ENCODE measurements at places on chromosomes 3 and 15. TPM values are rescaled to one million over a fixed set of nuclear protein-coding genes. Genes with fewer than 3 reads are reported as not detected.

ATP1B3 gene
- total RNA-seq, result 243 TPM

DNA sequence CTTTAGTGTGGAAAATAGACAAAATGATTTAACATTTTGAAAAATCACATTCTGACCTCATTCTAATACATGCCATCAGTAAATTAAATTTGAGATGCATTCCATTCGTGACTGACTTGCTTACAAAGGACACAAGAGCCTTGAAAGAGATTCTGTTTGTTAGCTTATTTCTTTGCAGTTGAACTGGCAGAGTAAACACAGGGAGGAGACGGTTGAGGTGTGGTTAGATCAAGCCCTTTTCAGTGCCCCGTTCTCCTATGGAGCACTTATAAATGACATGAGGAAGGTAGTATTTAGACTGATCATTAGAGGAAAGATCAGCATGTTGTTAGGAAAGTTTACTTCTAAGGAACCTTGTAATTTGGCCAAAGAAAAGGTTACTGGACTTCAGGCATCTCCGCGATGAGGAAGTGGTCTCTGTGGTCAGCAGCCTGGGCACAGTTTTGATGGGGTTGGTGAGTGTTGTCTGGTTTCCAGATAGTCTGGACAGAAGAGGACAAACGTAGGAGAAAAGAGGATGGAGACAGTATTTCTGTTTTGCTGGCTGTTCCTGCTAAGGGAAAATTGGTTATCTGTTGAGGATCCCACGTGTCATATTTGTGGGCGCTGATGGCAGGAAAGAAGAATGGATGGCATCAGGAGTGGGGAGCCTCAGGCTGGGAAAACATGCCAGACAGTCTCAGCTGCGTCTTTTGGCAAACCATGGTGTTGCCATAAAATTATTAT lies 328.9 kb upstream of the TBL1XR1 start:
- H3K27ac ChIP-seq, result no peak overlapping the region
- no peak for DNase-seq
- H3K4me3 ChIP-seq, result no peak overlapping the region
- H3K36me3 ChIP-seq, result no peaks in the 10 kb centered on the region

DNA sequence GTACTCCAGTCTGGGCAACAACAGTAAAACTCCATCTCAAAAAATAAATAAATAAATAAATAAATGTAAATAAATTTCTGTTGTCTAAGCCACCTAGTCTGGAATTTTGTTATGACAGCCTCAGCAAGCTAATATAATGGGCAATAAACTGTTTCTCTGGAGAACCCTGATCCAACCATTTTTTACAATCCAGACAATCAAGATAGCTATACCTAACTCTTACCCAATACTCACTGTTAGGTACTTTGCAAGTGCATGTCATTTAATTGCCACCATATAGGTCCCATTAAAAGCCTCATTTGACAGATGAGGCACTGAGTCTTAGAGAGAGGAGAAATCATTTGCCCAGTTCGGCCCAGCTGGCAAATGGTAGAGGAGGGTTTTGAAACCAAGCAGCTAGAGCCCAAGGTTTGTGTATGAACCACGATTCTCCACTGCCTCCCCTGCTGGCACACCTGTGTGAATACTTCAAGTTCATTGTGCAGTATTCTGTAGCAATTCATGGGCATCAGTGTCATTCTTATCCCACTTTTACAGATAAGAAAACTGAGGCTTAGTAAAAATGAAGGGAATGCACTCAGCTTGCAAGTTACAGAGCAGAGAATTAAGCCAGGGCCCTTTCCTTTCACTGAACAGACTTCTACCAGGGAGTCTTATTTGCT lies 107.0 kb upstream of the UBE2E1 start:
- H3K4me3 ChIP-seq, result no peak overlapping the region
- H3K4me1 ChIP-seq, result no peaks in the 10 kb centered on the region
- DNase-seq, result no peak
- H3K27me3 ChIP-seq, result no peaks in the 10 kb centered on the region
- no peaks in the 10 kb centered on the region for H3K36me3 ChIP-seq
- H3K27ac ChIP-seq, result no peak overlapping the region

FOXL2NB gene
- not detected for total RNA-seq

GRCh38 chr15:82900511-82901060 lies 51.9 kb downstream of the HOMER2 start:
- no peaks in the 10 kb centered on the region for H3K4me1 ChIP-seq
- no peaks in the 10 kb centered on the region for H3K36me3 ChIP-seq
- H3K27me3 ChIP-seq, result no peaks in the 10 kb centered on the region
- no peak for DNase-seq
- no peak overlapping the region for H3K4me3 ChIP-seq

AVEN gene
- total RNA-seq, result 11.9 TPM

ERICH6 gene
- not detected for total RNA-seq

- no peak overlapping the region for H3K4me3 ChIP-seq
- no peak overlapping the region for H3K27ac ChIP-seq
- H3K27me3 ChIP-seq, result no peaks in the 10 kb centered on the region
- H3K4me1 ChIP-seq, result peaks cover 16% of the 10 kb centered on the region
These were observed 57.4 kb downstream of the ABTB1 start for GRCh38 chr3:127730171-127730570.

SLC28A2 gene
- 62.6 TPM for total RNA-seq

VGLL3 gene
- 4.3 TPM for total RNA-seq

GRCh38 chr3:186235554-186235953 lies 126.5 kb downstream of the DGKG start:
- H3K27me3 ChIP-seq, result no peaks in the 10 kb centered on the region
- no peak overlapping the region for H3K27ac ChIP-seq
- H3K4me1 ChIP-seq, result no peaks in the 10 kb centered on the region
- DNase-seq, result no peak
- no peak overlapping the region for H3K4me3 ChIP-seq

GRCh38 chr3:140724856-140725812 lies 47.3 kb downstream of the TRIM42 start:
- DNase-seq, result no peak
- no peak overlapping the region for H3K4me3 ChIP-seq
- H3K27me3 ChIP-seq, result no peaks in the 10 kb centered on the region
- H3K27ac ChIP-seq, result no peak overlapping the region
- no peaks in the 10 kb centered on the region for H3K4me1 ChIP-seq

- no peaks in the 10 kb centered on the region for H3K36me3 ChIP-seq
- H3K27ac ChIP-seq, result peak overlapping the region; percentile 49
- H3K4me3 ChIP-seq, result no peak overlapping the region
- H3K27me3 ChIP-seq, result no peaks in the 10 kb centered on the region
- H3K4me1 ChIP-seq, result no peaks in the 10 kb centered on the region
These were observed 38.7 kb downstream of the FAM174B start for GRCh38 chr15:92616621-92617548.

ANKRD63 gene
- total RNA-seq, result not detected

WDR93 gene
- not detected for total RNA-seq

GRCh38 chr15:62087671-62088352 lies 21.0 kb downstream of the C2CD4A start:
- no peaks in the 10 kb centered on the region for H3K36me3 ChIP-seq
- no peaks in the 10 kb centered on the region for H3K4me1 ChIP-seq
- H3K4me3 ChIP-seq, result no peak overlapping the region
- H3K27ac ChIP-seq, result no peak overlapping the region
- DNase-seq, result no peak
- H3K27me3 ChIP-seq, result no peaks in the 10 kb centered on the region

DNA sequence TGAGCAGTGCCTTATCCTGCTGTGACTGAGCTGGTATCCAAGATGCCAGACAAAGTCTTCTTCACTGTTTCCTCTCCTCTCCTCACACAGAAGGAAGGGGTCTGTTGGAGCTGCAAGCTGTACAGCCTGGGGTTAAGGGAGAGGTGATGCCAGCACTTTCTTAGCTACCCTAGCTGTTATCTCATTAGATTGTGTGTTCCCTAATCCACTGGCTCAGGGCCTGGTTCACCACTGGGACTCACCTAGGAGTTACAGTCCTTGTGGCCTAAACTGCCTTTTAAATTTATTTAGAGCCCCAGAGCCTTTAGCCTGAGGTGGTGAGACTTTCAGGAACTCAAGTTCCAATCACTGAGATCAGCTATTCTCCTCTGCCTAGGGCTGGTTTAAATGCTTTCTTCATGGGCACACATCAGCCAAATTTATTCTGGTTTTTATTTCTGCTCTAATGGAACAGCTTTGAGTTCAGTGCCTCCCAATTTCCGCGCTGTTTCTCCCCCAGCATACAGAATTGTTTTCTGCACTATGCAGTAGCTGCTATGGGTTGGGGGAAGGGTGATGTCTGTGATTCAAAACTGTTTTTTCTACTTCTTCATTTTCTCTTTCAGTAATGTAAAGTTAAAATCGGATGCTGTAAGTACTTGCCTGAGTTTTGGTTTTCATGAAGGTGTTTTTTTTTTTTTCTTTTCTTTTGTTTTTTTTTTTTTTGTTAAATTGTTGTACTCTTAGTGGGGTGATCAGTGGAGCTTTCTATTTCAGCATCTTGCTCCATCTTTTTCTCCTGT lies 198.8 kb downstream of the DOCK3 start:
- H3K4me3 ChIP-seq, result no peak overlapping the region
- no peak for DNase-seq
- no peaks in the 10 kb centered on the region for H3K36me3 ChIP-seq
- no peaks in the 10 kb centered on the region for H3K27me3 ChIP-seq

GRCh38 chr3:195739561-195740111 lies 18.9 kb downstream of the MUC20 start:
- H3K36me3 ChIP-seq, result no peaks in the 10 kb centered on the region
- DNase-seq, result no peak
- H3K4me3 ChIP-seq, result no peak overlapping the region
- no peaks in the 10 kb centered on the region for H3K27me3 ChIP-seq
- no peaks in the 10 kb centered on the region for H3K4me1 ChIP-seq
- no peak overlapping the region for H3K27ac ChIP-seq

- peak; percentile 71 for DNase-seq
- peak within 1 kb of the TSS; percentile 90 for H3K27ac ChIP-seq
- no peaks in the 10 kb centered on the region for H3K36me3 ChIP-seq
These were observed at the start of gene PLS1 for GRCh38 chr3:142595951-142596725. Gene PLS1, plus strand, starts transcription at chr3:142596393. Its CDS starts 67,845 bp downstream, at chr3:142664238.

GRCh38 chr3:39202094-39202493 lies 9.7 kb upstream of the XIRP1 start:
- no peaks in the 10 kb centered on the region for H3K4me1 ChIP-seq
- H3K27me3 ChIP-seq, result no peaks in the 10 kb centered on the region
- no peak for DNase-seq
- H3K36me3 ChIP-seq, result no peaks in the 10 kb centered on the region

- no peak for DNase-seq
- no peak overlapping the region for H3K4me3 ChIP-seq
- H3K36me3 ChIP-seq, result no peaks in the 10 kb centered on the region
- H3K27ac ChIP-seq, result no peak overlapping the region
These were observed 48.5 kb downstream of the IQSEC1 start for GRCh38 chr3:13024765-13025065.

CA12 gene
- 22.1 TPM for total RNA-seq

DNA sequence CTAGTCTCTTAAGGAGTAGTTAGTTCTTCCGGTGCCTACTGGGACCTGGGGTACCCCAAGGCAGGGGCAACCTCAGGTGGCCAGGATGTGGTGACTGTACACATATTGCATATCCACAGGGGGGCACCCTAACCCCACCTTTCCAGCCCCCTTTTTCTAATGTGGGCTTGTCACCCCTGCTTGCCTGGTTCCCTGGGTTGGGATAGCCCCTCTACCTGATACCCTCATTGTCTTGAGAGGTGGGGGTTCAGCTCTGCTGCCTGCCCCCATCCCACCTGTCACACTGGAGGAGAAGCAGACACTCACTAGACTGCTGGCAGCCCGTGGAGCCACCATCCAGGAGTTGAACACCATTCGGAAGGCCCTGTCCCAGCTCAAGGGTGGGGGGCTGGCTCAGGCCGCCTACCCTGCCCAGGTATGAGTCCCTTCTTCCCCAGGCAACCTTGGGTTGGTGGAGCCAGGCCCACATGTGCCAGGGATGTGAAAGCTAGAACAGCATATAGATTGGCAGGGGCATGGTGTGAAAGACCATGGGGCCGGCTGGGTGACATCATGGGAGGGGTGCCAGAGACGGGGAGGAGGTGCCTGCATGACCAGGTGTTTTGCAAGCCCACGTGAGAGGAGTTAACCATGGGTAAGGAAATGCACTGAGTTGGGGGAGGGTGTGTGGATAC lies 4.0 kb downstream of the GLYCTK start:
- H3K27ac ChIP-seq, result no peak overlapping the region
- peak overlapping the region; percentile 61 for H3K4me3 ChIP-seq
- H3K36me3 ChIP-seq, result no peaks in the 10 kb centered on the region
- H3K4me1 ChIP-seq, result peaks cover 2% of the 10 kb centered on the region

GRCh38 chr3:71618538-71618937 lies 35.0 kb upstream of the FOXP1 start:
- H3K4me3 ChIP-seq, result no peak overlapping the region
- no peaks in the 10 kb centered on the region for H3K4me1 ChIP-seq
- H3K36me3 ChIP-seq, result no peaks in the 10 kb centered on the region

DNA sequence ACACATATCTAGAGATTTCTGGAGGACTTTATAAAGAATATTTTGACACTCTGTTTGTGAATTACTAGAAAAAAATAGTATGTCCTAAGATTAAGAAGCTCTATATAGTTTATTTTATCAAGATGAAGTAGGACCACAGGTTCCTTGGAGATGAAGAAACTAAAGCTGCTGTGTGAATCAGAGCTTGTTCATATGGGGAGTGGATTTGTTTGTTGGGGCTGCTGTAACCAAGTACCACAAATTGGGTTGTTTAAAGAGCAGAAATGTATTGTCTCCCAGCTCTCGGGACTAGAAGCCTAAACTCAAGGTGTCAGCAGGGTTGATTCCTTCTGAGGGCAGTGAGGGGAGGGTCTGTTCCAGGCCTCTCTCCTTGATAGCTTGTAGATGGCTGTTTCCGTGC lies 270.6 kb upstream of the UMPS start:
- no peaks in the 10 kb centered on the region for H3K27me3 ChIP-seq
- DNase-seq, result no peak
- no peaks in the 10 kb centered on the region for H3K4me1 ChIP-seq
- H3K4me3 ChIP-seq, result no peak overlapping the region

HDC gene
- total RNA-seq, result 21.5 TPM

Measured in Peyer's patch (tissue), 4 donors.